ENCODE measurements at places on chromosomes 16 and 17.

GRCh38 chr17:17362540-17362930 is 59.4 kb downstream of the NT5M start:
- no peak for DNase-seq

DNA sequence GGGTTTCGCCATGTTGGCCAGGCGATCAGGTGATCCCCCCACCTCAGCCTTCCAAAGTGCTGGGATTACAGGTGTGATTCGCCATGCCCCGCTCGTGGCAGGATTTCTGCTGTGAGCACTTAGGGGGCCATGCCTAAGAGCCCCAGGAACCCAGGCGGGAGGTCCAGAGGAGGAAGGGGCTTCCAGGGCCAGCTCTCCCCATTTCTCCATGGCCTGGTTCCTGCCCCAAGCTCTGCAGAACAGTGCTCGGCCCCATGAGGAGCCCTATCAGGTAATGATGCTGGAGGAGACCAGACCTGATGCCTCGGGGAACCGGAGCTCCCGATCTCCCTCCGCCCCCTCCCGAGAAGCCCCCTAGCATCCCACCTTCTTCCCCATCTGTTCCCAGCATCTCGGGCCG is 53.6 kb downstream of the RMI2 start:
- DNase-seq = no peak

DNA sequence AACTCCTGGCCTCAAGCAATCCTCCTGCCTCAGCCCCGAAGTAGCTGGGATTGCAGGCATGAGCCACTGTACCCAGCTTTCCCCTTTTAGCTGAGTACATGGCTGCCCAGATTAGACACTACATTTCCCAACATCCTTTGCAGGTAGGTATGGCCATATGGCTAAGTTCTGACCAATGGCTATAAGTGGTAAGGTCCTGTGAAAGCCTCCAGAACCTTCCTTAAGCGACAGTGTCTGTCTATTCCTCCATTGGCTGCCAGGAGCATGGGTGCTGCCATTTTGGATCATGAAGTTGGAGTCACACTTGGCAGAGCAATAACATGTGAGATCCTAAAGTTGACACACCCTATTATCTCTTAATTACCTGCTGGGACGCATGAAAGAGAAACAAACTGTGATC is 24.4 kb upstream of the CRHR1 start:
- no peak for DNase-seq

DNA sequence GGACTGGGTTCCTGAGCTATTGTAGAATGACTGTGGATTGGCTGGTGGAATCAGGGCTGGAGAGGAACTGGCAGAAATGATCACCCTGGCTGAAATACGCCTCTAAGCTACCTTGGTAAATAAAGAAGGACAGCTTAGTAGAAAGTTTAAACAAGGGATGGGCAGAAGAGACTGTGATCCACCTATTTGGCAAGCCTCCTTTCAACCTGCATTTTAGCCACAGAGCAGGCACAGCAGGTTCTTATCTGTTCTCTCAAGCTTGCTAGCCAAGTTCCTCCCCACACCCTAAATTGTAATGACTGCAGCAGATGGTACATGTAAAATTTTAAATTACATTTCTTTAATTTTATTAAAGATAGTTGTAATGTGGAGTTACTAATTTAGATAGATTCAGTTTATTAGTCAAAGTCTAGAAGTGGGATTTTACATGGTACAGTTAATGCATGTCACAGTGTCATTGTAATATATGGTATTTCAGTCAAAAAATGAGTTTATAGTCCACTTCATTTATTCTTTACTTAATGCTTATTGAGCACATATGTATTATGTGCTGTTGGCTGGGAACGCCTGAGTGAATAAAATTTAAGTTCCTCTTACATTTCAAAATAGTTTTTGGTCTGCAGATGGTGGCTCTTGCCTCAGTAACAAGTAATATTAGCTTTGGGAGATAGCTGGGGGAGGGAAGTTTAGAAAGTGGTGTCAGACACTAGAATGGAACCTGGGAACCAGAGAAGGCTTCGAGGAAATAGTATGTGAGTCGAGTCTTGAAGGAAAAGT is 11.2 kb downstream of the EPN2 start:
- no peak for DNase-seq

DNA sequence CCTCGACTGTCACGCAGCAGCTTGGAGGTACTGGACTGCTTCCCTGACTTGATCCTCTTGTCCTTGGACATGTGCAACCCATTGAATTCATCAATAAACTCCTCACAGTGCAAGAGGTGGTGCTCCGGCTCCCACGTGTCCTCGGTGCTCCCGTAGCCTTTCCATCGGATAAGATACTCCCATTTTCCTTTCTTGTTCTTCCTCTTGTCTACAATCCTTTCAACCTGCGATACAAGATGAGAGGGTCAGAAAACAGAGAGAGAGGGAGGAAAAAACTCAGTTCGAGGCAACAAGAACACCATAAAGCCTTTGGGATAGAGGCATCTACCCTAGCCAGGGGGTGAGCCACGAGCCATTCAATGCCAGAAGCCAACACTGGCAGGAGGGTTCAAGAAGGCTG is 119.5 kb downstream of the CDYL2 start:
- no peak for DNase-seq

DNA sequence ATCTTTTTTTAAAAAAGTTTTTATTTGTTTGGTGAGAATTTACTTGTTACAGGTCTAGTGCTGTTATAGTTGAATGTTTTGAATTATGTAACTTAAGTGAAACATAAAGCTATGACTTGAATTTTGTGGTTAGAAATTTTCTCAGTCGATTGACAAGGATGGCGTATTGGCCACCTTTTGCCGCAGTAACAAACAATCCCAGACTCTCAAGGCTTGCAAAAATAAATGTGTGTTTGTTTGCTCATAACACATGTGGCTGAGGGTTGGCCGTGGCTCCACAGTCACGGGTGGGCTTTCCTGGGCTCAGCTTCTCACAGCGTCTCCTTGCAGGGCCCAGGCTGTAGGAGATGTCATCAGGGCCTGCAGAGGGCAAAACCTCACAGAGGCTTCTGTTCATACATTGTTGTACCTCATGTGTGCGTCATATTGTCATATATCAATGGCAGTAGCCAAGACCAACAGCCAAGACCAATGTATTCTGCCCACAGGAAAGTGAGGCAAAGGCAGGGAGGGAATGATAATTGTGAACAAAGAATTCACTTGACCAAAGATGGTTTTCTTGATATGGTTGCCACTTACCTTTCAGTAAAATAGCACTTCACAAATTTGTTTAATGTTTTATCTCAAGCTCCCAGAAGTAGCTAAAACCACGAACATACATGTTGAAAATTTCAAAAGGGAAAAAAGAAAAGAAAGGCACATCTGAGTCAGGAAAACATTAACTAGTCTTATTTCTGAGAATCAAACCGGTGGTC is 93.5 kb downstream of the WWOX start:
- no peak for DNase-seq

GRCh38 chr17:72297326-72298115 is 176.7 kb downstream of the SOX9 start:
- DNase-seq = no peak

DNA sequence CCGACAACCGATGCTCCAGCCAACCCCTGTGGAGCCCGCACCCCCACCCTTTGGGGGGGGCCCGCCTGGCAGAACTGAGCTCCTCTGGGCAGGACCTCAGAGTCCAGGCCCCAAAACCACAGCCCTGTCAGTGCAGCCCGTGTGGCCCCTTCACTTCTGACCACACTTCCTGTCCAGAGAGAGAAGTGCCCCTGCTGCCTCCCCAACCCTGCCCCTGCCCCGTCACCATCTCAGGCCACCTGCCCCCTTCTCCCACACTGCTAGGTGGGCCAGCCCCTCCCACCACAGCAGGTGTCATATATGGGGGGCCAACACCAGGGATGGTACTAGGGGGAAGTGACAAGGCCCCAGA is 17.9 kb downstream of the NGFR start:
- no peak for DNase-seq

DNA sequence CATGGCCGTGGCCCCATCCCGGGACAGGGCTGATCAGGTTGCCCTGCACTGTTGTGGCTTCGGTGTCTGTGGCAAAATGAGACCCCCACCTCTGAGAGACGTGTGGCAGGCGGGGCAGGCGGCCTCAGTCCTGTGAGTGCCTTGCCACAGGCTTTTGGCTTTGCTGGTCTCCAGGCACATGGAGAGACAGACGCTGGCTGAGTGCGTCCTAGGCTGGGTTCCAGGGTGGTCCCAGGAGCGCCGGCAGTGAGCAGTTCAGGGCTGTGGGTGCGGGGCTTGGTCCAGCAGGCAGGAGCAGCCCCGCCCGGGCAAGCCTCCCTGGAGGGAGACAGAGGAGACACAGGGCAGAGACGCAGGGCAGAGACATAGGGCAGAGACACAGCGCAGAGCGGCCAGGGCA is 29.2 kb downstream of the SOX8 start:
- no peak for DNase-seq

GRCh38 chr17:70780031-70780430 is 610.7 kb downstream of the KCNJ2 start:
- DNase-seq = no peak

- DNase-seq = no peak
Observed at GRCh38 chr16:87132361-87133014, 184.7 kb downstream of the C16orf95 start.

GRCh38 chr17:82204831-82205719 is 7.6 kb downstream of the CCDC57 start:
- no peak for DNase-seq

- no peak for DNase-seq
Observed at GRCh38 chr16:56013962-56014552, 138.9 kb upstream of the CES5A start.

DNA sequence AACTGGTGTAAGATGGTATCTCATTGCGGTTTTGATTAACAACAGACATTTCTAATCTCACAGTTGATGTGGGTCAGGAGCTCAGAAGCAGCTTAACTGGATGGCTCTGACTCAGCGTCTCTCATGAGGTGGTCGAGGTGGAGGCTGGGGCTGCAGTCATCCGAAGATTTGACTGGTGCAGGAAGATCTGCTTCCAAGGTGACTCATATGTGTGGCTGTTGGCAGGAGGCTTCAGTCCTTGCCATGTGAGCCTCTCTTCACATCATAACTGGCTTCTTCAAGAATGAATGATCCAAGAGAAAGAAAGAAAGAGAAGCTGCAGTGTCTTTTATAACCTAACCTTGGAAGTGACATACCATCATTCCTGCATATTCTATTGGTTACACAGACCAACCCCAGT is 376.1 kb downstream of the SEC14L1 start:
- DNase-seq = no peak

DNA sequence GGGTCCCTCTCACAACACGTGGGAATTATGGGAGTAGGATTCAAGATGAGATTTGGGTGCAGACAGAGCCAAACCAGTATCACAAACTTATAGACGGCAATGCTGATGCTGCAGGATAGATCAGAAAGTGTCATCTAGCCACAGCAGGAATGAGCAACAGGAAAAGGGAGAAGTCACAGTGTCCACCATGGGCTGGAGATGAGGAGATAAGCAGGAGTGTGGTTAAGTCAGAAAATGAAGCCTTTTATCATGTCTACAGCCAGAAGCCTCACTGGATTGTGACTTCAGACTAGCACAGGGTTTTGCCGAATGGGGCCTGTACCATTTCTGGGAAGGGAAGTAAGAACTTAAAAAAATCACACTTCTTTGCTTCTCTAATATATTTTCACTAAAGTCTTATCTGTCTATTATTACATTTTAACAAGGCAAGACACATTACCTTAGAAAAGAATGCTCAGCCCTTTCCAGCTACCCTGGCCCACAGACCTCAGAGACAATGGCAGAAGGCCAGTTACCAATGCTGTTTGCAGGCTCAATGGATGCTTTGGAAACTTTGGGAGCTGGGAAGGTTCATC is 490.2 kb upstream of the SALL1 start:
- DNase-seq = no peak

DNA sequence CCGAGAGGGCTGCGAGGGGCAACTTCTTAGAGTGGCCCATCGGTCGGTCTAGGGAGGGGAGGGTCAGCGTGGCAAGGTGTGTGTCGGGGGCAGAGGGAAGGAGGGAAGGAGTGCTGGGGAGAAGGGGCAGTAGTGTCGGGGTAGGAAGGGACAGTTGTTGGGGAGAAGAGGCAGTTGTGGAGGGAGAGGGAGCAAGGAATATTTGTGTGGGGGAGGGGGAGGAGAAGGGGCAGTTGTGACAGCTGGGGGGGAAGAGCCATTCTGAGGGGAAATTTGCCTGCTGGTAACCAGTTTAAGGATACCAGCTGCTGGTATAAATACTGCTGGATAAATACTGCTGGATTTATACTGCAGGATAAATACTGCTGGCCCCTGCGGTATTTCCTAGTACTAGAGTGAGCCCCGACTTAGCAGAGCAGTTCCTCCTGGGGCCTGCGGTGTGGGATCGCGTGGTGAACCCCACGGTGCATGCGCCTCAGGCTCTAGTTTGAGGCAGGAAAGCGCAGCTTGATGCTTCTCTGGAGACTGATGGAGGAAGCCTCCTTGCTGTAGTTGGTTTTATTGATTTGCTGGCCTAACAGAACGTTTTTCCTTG is 309 bp downstream of the DNAH2 start:
- no peak for DNase-seq

DNA sequence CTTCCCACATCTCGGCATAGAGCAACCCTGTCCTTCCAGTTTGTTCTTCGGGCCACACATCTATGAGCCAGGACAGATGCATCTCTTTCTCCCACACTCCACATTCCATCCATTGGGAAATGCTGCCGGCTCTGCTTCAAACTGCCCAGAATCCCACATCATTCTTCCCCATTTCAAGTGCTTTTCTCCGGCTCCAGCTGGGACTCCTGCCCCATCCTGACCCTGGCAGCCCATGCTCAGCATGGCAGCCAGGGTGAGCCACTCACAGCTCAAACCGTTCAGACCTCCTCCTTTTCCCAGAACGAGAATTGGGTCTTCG is 132.8 kb upstream of the SDK2 start:
- DNase-seq = no peak

DNA sequence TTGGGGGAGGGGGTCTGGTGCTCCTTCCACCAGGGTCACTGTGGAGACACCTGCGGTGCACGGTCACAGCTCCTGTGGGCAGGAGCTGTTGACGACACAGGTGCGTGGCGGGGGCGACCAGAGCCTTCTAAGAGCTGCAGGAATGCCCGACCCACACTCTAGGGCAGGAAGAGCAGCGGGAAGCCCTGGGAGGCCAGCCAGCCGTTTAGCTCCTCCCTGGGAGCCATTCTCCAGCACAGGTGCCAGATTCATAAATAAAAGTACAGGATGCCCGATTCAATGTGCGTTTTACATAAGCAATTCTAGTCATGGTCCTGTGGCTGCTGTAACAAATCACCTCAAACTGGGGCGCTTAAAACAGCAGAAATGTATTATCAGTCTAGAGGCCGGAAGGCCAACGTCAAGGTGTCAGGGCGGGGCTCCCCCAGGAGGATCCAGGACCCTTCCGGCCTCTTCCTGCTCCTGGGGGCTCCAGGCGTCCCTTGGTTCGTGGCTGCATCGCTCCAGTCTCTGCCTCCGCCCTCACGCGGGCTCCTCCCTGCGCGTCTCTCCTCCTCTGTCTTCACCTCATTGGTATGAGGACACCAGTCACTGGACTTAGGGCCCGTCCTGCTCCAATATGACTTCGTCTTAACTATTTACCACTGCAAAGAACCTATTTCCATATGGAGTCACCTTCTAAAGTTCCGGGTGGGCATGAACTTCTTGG is 155.4 kb downstream of the FOXL1 start:
- no peak for DNase-seq

Data from GM12891 (cell line).